Activated CD8-positive, alpha-beta memory T cell treated with anti-CD3 and anti-CD28 coated beads for 48 hours (primary cell): ENCODE measurements at places on chromosomes 1 and 21.
A peak's percentile ranks its signal among the peaks of the same experiment; 100 is the strongest.

- no peak for DNase-seq
Measured at GRCh38 chr1:162861101-162861500, at the start of gene CCDC190. Gene CCDC190, minus strand, starts transcription at chr1:162861175. Its CDS starts 1,529 bp downstream, at chr1:162859646.

DNA sequence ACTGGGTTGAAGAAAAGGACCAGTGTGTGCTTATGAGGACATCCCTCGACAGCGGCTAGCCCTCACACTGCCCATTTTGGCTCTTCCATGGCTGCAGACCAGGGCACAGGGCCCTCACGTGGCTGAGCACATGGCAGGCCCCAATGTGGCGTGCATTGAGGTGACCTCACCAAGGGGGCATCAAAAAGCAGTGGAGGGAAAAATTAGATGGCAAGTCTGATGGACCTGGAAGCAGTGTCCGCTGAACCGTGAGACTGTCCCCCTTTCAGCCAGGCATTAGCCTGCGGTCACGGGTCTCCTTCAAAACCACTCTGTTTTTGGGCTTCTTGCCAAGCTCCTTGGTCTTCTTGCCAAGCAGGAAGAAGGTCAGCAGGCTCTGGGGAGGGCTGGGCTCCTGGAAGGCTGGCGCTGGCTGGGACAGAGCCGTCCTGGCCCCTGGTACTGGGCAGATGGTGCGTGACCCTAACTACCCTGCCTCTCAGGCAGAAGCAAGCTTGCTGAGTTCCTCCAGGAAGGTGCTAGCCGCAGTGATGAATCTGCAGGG, 30.8 kb downstream of the TRIM67 start:
- DNase-seq = no peak

DNA sequence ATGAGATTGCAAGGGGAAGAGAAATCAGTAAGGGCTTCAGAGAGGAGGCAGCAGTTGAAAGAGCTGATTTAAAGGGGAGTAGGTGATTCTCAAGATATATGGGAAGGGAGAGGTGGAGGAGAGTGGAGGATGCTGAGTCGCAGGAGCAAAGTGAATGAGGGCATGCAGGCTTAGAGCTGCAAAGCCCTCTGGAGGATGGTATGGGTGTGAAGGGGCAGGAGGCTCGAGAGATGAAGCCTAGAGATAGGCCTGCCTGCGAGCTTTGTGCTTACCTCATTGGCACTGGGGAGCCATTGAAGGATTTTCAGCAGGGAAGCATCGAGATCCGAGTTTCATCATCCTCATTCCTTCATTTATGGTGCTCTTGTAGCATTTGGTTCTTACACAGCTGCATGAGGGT, 15.8 kb upstream of the SH2D2A start:
- DNase-seq = no peak

DNA sequence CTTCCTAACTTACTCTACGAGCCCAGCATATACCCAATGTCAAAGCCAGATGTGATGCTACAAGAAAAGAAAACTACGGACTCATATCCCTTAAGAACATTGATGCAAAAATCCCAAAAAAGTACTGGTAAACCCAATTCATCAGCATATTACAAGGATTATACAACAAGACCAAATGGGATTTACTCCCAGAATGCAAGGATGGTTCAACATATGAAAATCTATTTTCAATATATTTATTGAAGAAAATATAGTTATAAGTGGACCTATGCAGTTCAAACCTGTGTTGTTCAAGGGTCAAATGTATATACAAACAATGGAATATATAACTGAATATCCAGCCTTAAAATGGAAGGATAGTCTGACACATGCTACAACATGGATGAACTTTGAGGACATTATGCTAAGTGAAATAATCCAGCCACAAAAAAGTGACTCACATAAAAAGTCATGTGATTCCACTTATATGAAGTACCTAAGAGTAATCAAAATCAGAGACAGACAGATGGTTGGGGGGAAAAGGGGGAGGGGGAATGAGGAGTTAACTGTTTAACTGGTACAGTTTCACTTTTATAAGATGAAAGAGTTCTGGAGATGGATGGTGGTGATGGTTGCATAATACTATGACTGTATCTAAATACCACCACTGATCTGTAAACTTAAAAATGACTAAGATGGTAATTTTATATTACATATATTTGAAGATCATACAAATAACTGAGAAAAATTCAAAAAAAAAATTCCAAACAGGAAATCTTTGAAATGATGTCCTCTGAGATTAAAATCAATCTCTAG, 3.7 kb upstream of the KLF18 start:
- DNase-seq = no peak

DNA sequence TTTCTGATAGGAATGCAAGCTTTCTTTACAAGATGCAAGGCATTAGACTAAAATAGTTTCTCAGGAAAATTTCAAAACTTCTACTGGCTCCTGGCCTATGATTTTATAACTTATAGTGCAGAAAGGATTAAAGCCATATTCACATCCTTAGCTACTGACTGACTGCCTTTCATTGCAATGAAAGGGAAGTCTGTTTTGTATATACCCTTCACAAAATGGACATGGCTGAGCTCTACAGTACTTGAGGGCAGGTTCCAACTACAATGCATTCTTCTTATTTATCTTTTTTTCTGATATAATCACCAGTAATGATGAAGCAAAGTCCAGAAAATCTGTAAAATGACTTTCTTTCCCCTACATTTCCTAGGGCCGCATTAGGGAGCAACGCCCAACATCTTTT, 100.5 kb upstream of the ESRRG start:
- no peak for DNase-seq

DNA sequence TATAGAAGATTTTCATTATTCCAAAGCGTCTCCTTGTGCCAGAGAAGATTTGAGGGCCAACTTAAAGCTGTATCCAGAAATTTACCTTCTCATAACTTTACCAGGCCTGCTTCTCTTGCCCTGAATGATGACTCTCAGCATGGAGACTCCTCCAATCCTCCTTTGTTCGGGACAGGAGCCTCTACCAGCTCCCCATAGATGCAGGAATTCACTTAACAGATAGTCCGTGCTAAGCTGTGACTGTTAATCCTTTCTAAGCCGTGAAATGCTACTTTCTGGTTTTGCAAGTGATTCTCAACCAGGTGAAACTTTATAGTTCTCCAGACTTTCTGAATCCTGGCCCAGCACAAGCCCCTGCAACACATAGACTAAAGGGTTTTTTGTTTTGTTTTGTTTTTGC, 31.8 kb upstream of the KCND3 start:
- DNase-seq = no peak

DNA sequence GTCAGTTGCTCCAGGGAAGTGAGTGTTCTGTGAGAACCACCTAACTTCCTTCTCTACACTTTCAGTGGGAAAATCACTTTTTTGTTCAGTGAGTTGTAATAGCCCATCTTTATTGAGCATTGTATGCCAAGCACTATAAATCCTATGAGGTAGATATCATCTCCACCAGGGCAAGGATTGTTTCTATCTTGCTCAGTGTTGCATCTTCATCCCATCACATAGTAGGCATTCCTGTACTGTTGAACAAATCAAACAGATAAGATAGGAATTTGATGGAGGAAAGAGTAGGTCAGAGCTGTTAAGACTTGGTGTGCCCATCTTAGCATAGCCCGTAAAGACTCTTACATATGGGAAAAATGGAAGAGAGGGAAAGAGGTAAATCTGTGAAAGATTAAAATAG, 2.9 kb upstream of the PIGV start:
- DNase-seq = no peak

DNA sequence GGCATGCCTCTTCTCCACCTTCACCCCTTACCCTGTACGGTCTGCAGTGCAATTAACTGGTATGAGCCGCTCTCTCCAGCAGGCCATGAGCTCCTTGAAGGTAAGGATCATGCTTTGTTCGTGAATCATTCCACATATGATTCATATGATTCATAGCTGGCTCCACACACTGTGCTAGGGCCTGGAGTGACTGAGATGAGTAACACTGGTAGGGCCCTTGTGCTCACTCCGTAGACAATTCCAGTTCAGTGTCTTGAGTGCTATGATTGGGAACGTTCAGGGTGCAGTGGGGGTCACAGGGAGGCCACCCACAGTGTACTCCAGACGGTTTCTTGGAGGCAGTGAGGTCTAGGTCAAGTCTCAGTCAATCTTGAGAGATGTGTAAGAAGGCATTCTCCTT, 239.8 kb downstream of the LMX1A start:
- no peak for DNase-seq

GRCh38 chr1:36092166-36092797, 3.6 kb downstream of the ADPRS start:
- no peak for DNase-seq

- peak; percentile 40 for DNase-seq
Measured at GRCh38 chr1:201709564-201710295, 119.2 kb upstream of the IPO9 start.

GRCh38 chr1:55039342-55040082, at the start of gene PCSK9:
Gene PCSK9, plus strand, starts transcription at chr1:55039548. Its CDS starts 290 bp downstream, at chr1:55039838.
- no peak for DNase-seq

DNA sequence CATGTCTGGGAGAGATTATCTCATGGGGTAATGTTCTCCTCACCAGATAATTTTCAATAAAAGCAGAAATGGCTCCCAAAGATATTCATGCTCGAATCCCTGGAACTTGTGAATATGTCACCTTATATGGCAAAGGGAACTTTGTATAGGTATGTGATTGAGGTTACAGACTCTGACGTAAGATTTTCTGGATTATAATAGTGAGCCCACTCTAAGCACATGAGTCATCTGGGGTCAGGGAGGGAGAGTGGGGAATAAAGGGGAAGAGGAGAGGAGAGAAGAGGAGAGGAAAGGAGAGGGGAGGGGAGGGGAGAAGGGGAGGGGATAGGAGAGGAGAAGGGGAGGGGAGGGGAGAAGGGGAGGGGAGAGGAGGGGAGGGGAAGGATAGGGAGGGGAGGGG, 1193.9 kb downstream of the PLA2G4A start:
- no peak for DNase-seq

DNA sequence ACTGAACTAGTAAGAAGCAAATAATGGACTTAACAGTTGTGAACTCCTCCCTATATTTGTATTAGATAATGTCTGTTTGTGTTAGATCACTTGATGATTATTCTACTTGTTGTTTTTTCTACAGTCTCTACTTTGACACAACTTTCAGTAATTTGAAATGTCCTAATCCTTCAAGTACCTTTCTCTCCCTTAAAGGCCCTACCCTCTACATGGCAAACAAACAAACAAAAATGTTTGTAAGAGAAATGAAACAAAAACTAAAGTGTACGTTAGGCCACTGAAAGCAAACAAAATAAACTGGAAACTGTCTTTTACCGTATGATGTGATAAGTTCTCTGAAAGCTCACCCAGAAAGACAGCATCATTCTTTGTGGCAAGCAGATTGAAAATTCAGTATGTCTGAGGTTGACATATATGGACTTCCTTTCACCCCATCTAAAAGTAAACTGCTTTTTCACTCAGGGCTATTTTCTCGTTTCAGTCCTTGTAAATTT, 255.9 kb upstream of the SNX7 start:
- DNase-seq = no peak

- no peak for DNase-seq
Measured at GRCh38 chr21:44920694-44921604, at the start of gene ITGB2. Gene ITGB2, minus strand, starts transcription at chr21:44920899. Its CDS starts 10,117 bp downstream, at chr21:44910782.

- DNase-seq = no peak
Measured at GRCh38 chr21:17548262-17548661, 35.4 kb downstream of the CXADR start.

- no peak for DNase-seq
Measured at GRCh38 chr1:75083223-75083622, 51.0 kb upstream of the LHX8 start.

DNA sequence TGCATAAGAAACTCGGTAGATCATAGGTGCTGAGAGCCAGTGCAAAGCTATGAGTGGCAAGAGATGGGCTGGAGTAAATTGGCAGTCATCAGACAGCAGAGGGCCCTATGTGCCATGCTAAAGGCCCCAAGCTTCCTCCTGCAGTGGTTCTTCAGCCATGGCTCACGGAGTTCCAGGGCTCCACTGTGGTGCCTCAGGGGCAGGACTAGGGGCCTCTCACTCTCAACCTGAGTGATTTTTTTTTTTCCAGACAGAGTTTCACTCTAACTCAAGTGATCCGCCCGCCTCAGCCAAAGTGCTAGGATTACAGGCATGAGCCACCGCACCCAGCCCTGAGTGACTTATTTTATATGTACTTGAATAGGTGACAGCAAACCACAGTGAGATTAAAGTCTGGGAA, 10.4 kb upstream of the GJA8 start:
- no peak for DNase-seq
